ENCODE measurements at places on chromosomes 12 and 14.
A peak's percentile ranks its signal among the peaks of the same experiment; 100 is the strongest.

- no peak for DNase-seq
These were observed 35.7 kb upstream of the CLMN start for GRCh38 chr14:95355422-95355821.

DNA sequence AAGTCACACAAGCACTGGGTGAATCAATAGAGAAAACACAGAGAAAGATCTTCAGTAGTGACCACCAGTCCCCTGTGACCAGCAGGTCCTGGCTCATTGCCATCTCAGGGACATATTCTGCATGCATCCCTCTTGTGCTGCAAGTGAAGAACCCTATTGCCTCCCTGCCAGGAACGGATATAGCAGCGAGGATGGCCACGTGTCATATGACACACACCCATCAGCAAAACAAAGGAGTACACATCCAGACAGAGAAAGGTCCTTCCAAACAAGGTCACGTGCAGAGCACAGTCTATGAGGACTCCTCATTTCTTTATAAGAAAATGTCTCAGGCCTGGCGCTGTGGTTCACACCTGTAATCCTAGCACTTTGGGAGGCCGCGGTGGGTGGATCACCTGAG, 638.4 kb downstream of the FLRT2 start:
- no peak for DNase-seq

DNA sequence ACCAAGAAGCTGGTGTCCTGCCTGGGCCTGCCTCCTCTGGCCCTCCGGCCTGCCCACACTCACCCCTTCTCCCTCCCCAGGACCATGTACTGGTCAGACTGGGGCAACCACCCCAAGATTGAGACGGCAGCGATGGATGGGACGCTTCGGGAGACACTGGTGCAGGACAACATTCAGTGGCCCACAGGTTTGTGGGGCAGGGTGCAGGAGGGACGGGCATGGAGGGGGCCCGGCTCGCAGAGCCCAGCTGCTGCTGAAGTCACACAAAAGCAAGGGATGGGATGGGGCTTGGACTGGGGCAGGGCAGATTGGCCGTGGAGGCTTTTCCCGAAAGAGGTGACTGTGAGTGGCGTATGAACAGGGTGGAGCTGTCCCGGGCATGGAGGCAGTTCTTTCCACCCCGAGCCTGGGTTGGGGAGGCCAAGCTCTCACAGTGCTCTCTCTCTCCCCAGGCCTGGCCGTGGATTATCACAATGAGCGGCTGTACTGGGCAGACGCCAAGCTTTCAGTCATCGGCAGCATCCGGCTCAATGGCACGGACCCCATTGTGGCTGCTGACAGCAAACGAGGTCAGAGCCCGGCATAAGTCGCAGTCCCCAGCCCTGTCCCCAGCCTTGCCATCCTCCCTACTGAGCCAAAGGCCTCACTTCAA, 7.8 kb upstream of the NXPH4 start:
- DNase-seq = no peak

GRCh38 chr14:74414403-74415114, 11.5 kb downstream of the SYNDIG1L start:
- DNase-seq = no peak

DNA sequence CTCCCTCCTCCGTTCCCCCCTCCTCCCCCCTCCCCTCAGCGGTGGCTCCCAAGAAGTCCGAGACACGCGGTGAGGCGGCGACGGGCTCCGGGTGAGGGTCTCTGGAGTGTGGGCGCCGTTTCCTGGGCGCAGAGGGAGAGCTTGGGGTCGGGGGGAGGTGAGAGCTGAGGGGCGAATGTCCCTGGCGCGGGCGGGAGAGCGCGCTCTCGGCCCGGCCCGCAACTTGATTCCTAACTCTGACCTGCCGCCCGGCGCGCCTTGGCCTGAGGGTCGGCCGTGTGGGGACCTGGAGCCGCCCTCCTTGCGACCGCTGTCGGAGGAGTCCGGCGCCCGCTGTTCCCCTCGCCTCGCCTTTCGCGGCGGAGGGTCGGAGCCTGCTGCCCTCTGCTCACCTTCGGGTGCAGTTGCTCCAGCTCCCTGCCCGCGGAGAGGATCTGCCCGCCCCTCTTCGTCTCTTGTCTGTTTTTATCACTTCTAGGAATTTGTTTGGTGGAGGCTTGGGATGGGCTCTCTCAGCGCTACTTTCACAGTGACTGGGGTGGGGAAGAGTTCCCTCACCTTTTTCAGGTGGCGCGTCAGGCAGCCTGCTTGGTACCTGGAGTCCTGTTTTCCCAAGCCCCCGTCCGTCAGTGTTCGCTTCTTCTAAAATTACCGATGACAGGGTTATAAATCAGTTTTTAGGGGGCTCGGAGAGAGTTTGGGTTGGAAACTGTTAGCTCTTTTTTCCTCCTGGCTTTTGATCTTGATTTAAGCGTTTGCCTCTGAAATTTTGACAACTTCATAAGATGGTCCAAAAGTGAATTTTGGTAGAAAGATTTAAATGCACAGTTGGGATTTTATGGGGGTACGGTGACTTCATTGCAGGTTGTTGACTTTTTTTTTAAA, 495 bp downstream of the ADIPOR2 start:
- no peak for DNase-seq

DNA sequence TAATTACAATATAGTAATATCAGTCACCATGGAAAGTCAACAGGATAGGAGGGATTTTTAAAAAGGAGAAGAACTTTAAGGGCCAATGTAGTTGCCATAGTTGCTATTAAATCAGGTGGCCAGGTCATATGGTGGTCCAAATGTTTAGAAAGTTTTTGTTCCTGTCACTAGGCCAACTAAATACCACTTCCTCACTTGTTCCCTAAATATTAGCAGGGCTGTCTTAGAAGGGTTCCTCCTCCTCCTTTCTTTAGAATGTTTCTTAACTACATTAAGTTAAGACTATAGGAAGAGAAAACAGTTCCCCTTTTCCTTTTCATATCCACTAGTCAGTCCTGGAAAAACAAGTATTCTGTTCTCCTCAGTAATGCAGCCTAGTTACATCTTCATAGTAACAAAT, 50.3 kb downstream of the MON2 start:
- no peak for DNase-seq

- no peak for DNase-seq
These were observed 94.1 kb downstream of the SLC15A4 start for GRCh38 chr12:128729628-128730121.

DNA sequence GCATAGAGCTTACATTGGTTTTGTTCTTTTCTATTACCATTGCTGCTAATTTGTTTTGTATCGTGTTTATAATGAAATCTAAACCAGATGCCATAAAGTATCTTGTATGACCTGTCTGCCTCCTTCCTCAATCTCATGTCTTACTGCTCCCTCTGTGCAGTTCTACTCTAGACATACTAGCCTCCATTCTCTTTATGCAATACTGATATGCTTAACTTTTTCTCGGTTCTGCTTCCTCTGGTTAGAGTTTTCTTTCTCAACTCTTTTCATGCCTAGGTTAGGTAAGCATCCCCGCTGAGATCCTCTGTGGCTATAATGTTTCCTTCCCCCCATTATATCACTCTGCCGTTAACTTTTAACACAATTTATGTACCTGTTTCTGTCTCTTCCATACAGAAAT, 852.3 kb downstream of the TRHDE start:
- no peak for DNase-seq

GRCh38 chr14:64444140-64444539, 21.2 kb upstream of the AKAP5 start:
- DNase-seq = no peak

- no peak for DNase-seq
These were observed 10.8 kb upstream of the IPO8 start for GRCh38 chr12:30706476-30706875.

DNA sequence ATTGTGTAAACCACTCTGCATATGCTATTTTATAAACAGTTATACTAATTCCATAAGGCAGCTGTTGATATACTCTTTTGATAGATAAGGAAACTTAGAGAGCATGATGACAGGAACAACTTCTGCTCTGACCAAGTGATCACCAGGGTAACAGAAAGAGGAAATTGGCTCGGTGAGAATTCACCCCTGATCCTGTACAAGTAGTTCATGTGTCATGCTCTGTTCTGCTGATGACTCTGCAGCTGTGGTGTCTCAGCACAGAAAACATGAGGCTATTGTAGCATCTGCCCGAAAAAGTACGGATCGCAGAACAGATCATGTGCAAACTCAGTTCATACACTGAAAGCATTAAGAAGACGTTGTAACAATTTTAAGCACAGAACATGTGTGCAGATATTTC, 345.0 kb downstream of the LRIG3 start:
- DNase-seq = no peak

- DNase-seq = no peak
These were observed 22.0 kb downstream of the EGLN3 start for GRCh38 chr14:33928895-33929294.

DNA sequence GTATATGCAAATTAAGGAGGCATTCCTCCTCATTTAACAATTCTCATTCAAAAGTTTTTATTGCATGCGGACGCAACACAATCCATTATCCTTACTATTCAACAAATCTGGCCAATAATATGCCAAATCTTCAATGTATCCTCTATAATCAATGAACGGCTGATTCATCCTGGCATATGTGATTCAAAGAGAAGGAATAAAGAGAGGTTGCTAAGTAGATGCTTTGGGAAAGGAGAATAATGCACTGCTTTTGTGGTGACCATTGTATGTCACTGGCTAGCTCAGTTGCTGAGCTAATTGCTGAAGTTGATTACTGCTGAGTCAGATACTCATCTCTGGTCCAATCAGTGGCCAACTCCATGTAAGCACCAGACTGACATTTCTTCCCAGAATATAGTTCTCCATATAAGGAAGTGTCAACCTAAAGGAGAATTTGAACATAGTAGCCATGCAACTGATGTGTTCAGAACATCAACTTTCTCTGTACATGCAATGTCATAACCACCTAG, 148.0 kb downstream of the PDZRN4 start:
- no peak for DNase-seq

GRCh38 chr14:21299562-21300130, 19.8 kb downstream of the RPGRIP1 start:
- no peak for DNase-seq

DNA sequence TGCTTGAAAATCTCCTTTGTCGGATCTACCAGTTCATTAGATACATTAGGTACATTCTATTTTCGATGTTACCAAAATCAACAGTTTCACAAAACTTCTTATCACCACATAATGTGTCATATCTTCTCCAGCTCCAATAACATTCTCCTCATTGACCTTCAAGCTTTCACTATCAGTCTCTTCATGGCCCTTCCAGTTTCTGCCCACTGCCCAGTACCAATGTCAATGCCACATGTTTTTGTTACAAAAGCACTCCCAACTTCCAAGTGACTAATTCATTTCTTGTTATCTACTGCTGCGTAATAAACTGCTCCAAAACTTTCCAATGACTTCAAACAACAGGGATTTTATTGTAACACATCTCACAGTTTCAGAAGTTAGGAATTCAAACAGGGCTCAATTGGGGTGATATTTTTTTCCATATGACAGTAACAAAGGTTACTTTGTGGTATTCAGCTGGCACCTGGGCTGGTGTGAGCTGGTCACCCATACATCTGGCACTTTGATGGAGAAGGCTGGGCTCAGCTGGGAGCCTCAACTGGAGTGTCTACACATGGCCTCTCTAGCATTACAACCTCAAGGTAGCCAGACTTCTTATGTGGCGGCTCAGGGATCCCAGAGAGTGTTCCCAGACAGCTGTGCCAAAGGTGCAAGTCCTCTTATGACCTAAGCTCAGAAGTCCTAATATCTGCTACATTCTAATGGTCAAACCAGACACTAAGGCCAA, 6.1 kb downstream of the OR5AU1 start:
- no peak for DNase-seq

DNA sequence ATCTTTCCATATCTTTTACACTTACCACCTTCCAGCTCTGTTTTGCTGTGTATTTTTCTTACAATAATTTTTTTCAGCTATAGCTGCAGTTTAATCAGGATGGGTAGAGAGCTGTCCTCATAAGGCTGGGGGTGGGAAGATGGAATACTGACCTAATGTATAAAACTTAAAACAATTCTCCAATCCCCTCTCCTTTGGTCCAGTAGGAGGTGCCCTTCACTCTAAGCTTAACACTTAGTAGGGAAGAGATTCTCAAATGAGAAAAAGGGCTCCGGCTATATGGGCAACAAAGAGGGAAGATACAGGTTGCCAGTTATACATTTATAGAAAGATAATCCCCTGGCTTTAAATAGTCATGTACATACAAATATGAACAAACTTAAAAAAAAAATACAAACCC, 2.8 kb downstream of the ORMDL2 start:
- DNase-seq = no peak

DNA sequence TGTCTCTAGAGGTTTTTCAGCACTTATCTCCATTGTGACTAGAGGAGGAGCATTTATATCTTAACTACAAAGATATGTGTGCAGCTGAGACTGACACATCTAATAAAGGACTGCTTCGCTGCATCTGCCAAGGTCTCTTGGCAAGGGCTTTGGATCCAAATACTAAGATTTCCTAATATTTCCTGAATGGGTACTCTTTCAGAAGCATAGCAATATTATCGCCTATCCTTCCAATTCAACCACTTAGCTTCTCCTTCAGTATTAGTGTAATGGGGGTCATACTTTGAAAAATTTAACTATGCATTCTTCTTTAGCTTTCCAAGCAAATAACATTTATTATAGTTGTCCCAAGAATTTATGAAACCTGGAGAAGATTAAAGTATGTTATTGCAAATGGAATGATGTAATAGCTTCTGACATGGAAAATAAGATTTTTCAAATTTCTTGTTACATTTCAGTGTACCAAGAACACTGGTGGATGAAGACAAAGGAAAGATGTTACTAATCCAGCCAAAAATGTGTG, 243.0 kb upstream of the PDE3A start:
- peak; percentile 44 for DNase-seq

DNA sequence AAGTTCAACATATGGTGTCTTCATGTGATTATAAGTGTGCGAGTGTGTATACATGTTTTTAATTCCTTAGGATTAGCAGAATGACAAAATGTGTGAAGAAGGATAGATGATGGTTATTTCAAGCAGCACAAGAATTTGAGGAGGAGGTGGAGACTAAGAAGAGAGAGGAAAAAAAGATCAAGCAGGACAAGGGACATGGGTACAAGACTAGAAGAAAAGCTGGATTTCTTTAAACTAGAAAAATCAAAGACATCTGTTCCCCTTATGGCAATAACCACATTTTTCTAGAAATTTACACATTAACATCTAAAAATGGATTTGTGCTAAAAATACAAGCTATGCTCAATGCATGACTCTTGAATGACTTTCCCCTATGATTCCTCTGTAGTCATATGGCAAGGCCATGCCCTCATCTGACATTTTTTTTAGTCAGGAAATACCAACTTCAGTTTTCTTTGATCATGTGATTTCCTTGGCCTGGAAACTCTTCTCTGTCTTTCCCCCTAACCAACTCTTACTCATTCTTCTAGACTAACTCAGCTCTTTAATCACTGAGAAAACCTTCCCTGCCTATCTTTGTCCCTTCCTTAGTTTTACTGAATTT, 435.8 kb downstream of the NRXN3 start:
- DNase-seq = no peak

DNA sequence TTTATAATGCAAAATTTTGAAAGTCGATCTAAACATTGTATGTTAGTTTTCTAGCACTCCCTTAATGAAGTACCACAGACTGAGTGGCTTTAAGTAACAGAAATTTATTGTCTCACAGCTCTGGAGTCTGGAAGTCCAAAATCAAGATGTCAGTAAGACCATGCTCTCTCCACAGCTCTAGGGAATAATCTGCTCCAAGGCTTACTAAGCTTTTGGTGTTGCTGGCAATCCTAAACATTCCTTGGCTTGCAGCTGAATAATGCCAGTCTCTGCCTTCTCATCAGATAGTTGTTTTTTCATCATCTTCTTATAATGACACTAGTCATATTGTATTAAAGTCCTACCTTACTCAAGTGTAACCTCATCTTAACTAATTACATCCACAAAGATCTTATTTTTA, 102.2 kb downstream of the RASSF9 start:
- DNase-seq = no peak

Measured in NCI-H446 treated with DMSO at 0.1 percent for 48 hours (cell line).